ENCODE measurements at places on chromosomes 16 and 17.
A peak's percentile ranks its signal among the peaks of the same experiment; 100 is the strongest.

DNA sequence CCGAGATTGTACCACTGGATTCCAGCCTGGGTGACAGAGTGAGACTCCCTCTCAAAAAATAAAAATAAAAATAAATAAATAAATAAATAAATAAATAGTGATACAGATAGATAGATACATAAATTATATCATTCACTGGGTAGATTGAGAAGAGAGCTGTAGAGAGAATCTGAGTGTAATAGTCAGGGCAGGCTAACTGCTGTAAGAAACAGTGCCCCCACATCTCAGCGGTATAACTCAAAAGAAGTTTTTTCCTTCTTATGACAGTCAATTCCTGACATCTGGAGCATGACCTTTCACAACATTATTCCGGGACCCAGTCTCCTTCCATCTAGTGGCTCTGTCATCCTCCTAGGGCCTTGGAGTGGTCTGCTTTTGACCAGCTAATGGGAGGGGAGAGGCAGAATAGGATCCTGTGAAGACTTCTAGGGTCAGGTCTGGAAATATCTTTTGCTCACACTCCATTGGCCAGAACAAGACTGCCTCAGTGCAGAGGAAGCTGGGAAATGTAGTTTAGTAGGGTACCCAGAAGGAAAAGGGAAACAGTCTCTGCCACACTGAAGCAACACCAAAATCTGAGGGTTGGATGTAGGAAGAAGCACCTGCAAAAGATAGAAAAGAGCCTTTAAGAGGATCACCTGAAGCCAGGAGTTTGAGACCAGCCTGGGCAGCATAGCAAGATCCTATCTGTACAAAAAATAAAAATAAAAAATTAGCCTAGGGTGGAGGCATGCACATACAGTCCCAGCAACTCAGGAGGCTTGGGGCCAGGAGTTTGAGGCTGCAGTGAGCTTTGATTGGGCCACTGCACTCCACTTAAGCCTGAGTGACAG, 3.0 kb upstream of the QPRT start:
- DNase-seq: peak; percentile 66

- no peak for DNase-seq
Observed at GRCh38 chr16:16131204-16131603, 92.1 kb downstream of the ABCC6 start.

- no peak for DNase-seq
Observed at GRCh38 chr17:69539781-69540319, 125.4 kb downstream of the MAP2K6 start.

DNA sequence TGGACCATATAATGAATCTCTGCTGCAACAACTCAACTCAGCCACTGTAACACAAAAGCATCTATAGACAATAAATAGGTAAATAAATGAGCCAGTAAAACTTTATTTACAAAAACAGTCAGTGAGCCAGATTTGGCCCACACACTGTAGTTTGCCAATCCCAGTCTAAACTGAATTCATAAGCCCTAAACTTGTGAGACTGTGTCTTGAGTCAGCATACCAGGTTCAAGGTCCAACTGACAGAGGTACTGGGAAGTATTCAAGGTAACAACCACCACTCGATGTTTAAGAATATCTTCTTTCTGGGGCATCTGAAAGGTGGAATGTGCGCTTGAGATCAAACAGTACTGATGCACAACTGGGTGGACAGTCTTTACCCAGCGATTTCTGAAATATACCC, 94.2 kb downstream of the HELZ start:
- no peak for DNase-seq

DNA sequence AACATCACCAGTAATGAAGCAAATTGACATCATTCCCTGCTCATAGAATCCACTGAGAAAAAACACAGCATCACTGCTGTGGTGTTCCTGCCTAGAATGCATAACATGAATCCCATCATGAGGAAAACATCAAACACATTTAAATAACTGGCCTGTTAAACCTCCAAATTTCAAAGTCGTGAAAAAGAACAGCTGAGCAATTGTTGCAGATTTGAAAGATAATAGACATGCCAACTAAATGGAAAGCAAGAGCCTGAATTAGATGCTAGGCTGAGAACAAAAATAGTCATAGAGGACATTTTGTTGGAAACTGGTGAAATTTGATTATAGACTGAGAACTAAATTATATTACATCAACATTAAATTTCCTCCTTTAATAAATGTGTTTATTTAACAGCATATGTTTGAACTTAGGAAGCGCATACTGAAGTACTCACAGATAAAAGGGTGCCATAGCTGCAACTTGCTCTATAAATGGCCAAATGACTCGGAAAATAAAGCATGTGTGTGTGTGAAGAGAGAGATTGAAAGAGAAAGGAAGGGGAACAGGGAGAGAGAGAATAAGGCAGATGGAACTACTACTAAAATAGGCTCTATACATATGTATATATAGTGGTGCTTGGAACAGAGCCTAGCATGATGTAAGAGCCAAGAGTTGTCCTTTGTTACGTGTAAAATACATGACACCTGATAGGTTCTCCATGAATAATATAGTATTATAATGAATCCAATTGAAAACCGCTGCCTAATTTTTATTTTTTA, 305.0 kb upstream of the MON1B start:
- no peak for DNase-seq

DNA sequence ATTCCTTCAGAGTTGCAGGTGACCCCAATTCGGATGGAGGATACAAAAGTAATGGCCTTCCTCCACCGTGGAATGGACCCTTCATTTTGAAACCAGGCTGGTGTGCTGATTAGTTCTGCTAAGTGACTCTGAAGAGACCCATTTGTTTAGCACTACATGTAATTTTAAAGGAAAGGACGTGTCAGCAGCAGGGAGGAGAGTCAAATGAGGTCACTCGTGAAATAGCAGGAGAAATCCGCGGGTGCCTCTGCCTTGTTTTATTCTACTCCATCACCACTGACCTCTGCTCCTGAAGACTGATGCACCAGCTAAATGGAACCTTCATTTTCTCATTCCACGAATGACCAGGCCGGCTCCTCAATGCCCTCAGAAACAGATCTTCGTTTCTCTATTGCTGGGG, 589.2 kb downstream of the CDH11 start:
- DNase-seq: no peak

DNA sequence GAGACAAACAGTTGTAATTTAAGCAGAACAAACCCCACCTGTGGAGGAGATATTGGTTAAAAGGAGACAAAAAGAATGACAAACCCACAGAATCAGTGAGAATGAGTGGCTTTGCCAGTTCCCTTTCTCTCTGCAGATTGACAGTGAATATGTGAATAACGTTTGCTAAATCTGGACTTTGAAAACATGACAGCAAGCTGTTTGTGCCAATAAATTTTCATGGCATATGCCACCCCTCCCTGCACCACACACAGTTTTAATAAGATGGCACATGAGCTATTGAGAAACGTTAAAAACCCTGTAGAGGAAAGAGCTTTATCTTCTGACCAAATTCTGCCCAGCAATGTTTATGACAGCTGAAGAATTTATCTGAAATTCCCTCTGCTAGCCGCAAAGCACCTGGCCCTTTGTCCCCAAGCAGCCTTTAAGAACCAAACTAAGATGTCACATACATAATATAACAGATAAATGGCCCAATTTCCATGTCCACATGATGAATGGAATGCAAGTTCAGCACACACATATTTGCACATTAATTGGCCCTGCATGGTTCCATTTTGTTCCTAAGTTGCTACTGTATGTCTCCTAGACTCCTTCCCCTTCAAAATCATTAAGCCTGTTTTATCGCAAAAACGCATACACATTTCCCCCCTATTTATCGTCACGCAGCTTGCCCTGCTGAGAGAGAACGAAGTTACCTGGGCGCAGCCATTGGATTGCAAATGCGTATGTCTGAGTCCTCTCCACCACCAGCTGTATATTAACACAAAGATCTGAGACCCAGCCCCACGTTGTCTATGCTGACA, 773.5 kb upstream of the EEF2KMT start:
- DNase-seq: no peak

DNA sequence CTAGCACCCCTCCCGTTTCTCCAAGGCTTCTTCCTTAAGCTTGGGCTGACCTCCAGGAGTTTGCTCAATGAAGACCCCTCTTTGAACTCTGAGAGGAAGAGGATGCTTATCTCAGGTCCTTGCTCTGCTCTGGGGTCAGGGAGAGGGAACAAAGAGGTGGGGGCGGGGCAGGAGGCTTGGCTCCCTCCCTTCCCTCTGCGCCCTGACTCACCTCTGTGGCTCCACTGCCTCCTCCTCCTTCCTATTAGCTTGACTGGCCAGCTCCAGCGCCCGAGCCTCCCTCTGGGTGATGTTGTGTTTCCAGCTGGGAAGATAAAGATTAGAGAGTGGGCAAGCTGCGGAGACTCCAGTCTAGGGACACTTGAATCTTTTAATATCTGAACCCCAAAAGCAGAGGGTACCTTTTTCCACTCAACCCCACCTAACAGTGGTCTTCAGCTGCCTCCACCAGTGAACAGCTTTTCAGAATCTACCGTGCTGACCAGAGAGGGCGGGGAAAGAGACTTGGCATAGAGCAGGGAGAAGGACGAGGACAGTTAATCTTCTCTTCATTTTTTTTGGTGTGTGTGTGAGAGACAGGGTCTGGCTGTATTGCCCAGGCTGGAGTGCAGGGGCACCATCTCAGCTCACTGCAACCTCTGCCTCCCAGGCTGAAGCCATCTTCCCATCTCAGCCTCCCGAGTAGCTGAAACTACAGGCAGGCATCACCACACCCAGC, 6.7 kb downstream of the GIP start:
- DNase-seq: peak; percentile 79

- DNase-seq: no peak
Observed at GRCh38 chr16:1687427-1688316, 9.6 kb downstream of the JPT2 start.

GRCh38 chr16:7713244-7713643, 380.6 kb downstream of the RBFOX1 start:
- no peak for DNase-seq

Data from umbilical cord (tissue), 2 donors.